ENCODE measurements at places on chromosomes 16 and 17.

DNA sequence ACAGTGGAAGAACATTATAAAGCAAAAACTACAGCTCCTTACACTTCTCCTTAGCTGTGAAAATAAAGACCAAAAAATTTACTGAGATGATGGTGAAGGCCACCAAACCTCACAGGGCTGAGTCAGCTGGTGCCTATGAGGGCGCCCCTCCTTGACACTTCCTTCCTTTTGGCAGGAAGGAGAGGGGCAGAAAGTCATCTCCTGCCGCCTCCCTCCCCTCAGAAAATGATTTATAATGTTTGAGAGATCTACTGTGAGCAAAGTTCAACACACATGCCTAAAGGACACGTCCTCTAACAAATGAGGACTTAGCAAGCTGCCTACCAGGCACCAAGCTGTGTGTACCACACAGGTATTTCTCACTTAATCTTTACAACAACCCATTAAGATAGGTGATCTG is 245.7 kb downstream of the PRKCA start:
- no peak for DNase-seq

GRCh38 chr17:78779850-78780249 is 2.2 kb downstream of the CYTH1 start:
- no peak for DNase-seq

DNA sequence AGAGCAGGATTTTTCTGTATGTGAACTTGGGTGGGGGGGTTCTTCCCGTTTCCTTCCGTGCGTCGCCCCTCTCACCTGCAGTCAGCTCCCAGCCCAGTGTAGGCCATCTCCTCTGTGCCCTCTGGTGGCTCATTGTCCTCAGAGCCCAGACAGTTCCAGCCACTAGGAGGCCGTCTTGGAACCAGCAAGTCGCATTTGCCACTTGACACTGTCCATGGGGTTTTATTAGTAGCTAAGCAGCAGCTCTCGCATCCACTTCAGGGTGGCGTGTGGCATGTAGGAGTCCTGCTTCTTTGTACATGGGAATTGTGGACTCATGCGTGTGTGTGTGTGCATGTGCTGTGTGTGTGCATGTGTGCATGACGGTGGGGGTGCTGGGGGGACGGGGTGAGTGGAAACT is 74.0 kb downstream of the SEC14L1 start:
- peak; percentile 84 for DNase-seq

DNA sequence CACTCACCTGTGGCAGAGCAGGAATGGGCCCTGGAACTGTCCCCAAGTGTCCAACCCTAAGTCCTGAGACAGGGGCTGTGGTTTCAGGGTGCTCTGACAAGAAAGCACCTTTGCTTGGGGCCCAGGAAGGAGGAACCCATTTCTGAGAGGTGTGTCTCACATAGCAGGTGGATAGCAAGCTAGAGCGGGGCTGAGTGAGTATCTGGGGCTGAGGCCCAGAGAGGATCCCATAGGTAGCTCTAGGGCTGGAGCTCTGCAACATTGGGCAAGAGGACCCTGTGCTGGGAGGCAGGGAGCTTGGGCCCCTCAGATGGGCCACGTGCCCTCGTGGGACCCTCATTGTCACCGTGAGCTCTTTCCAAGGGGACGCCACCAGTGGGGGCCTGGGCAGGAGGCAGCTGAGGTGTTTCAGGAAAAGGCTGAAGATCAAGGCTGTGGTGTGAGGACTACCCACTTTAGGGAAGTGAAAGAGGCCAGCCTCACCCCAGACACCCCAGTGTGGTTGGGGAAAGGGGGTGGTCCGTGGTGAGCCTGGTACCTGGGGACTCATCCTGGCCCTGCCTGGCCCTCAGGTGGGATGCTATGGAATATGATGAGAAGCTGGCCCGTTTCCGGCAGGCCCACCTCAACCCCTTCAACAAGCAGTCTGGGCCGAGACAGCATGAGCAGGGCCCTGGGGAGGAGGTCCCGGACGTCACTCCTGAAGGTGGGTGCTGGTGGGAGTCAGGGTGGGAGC is 5.3 kb downstream of the DEF8 start:
- no peak for DNase-seq

GRCh38 chr17:65902155-65902554 is 289.8 kb downstream of the CEP112 start:
- no peak for DNase-seq

- DNase-seq: no peak
Measured at GRCh38 chr17:9389111-9389527, 186.5 kb downstream of the STX8 start.

GRCh38 chr17:76414334-76415295 is 30.2 kb downstream of the SPHK1 start:
- peak; percentile 88 for DNase-seq

- peak; percentile 34 for DNase-seq
Measured at GRCh38 chr16:77993111-77993985, 29.0 kb upstream of the CLEC3A start.

DNA sequence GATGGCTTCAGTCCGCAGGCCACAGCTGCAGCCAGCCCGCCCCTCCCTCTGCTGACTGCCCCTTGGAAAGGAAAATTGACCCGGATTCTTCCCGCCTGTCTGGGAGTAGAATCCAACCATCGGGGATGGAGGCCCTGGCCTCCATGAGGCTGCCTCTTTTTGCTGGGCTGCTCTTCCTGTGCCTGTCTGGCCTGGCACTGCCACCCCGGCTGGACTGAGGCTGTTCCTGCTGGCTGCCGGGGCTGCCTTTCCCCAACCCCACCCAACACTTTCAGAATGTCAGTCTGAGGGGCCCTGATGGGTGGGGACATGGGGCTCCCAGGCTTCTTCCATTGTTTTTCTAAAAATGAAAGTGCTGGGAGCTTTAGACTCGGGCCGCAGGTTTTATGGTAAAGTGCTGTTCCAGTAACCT is 7.3 kb downstream of the BAHCC1 start:
- DNase-seq: no peak

DNA sequence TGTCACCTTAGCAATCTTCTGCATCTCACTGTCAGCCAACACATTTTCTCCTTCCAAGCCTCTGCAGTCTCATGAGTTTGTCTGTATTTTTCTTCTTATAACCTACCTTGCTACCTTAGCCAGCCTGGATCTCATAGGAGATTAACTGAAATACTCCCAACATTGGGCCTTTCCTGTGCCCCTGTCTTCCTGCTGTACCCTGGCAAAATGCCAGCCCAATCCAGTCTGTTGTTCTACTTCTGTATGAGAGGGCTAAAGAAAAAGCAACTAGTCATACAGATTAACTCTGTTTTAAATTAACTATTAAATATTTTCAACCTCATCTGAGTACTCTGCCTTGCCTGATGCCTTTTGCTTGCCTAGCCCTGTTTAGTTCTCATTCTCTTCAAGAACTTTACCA is 18.4 kb downstream of the GOSR1 start:
- DNase-seq: no peak

DNA sequence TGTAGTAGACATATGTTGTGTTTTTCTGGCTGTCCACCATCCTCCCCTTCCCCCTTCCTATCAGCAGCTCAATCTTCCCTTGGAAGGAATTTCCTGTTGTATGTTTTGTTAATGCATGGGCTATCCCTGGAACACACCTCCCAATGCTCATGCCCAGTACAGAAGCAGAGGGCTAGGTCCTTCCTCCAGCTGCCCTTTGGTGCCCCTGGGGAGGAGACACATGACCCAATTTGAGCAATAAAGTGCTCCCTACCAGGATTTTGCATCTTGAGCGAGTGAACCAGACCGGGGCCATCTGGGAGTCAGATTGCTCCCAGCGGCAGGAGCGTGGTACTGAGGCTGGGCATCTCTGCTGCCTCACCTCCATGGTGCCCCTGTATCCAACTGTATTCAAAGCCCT is 141.5 kb upstream of the MED13 start:
- no peak for DNase-seq

- peak; percentile 95 for DNase-seq
Measured at GRCh38 chr17:76710863-76711611, at the start of gene MXRA7. Gene MXRA7, minus strand, starts transcription at chr17:76710965. Its CDS starts 19 bp downstream, at chr17:76710946.

DNA sequence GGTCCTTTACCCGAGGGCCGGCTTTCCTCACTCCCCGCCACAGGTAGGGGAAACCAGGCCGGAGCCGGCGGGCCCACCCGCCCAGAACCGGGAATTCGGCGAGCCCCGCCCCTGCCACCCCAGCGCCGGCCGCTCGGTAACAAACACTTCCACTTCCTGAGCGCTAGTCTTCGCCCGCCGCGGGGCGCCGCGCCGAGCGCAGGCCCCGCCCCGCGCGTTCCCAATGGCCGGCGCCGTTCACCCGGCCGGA is 224 bp upstream of the NHERF1 start:
- DNase-seq: no peak

DNA sequence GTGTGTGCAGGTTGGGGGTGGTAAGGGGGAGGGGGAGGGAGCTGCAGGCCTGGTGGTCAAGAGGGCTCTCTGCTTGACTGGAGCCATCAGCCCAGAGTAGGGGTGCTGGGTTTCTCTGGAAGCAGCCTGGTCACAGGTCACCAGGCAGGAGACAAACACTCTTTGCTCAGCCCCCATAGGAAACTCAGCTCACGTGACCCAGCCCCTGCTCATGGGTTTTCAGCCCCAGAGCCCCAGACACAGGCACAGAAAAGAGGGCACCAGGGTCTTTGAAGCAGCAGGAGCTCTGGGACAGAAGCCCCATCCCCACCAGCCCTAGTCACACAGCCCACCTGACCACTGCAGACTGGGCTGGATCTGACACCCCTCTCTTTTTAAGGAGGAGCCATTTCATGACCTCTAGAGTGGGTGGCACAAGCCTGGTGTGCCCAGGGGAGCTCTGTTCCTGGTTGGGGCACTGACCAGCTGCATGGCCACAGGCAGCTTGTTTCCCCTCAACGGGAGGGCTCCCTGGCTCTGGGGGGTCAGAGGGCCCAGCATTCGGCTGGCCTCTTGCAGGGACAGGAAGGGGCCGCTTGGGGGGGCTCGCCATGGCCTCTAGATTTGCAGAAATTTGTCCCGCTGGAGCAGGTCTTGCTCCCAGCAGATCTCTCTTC is 13.8 kb upstream of the CD79B start:
- no peak for DNase-seq

DNA sequence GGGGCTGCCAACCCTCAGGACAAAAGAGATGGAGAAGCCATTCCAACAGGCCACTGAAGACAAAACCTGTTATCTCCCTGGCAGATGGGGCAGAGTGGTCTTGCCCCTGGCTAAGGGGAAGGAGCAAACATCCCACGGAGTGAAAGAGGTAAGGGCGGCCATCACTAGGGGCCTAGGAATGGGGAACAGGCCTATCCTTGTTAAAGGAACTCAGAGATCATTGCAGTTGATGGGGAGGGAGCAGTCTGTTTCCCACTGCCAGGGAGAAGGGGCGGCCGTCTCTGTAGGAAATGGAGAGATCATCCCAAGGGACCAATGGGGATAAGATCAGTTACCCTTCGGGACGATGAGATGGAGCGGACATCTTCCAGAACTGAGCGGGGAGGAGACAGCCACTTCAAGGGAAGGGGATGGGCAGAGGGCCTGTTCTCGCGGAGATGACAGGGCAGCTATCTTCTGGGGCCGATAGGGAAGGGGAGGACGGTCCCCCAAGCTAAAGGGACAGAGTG is 581 bp upstream of the TMEM208 start:
- no peak for DNase-seq

Measured in D341Med (cell line).